Tibial nerve (tissue), 4 donors: ENCODE measurements at places on chromosomes 1 and 21.

DNA sequence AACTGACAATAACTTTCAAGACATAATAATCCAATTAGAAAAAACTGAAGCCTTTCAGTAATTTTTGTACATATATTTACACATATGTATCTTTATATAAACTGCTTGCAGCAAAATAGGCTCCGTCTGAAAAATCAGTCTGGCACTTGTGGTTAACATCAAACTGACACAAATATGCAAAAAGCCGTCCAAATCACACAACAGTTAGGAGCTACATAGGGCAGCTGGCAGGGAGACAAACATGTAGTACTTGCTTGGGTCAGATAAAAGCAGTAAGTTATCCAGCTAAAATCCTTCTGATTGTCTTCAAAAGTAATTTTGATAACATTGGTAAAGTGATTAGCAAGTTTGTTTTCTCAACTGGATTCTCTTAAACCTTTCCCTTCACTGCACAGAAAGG, 14.7 kb upstream of the GUCA2A start:
- no peak overlapping the region for H3K27ac ChIP-seq
- no peaks in the 10 kb centered on the region for H3K4me1 ChIP-seq
- no peak overlapping the region for H3K4me3 ChIP-seq
- no peaks in the 10 kb centered on the region for H3K27me3 ChIP-seq
- peaks cover 26% of the 10 kb centered on the region for H3K36me3 ChIP-seq

DNA sequence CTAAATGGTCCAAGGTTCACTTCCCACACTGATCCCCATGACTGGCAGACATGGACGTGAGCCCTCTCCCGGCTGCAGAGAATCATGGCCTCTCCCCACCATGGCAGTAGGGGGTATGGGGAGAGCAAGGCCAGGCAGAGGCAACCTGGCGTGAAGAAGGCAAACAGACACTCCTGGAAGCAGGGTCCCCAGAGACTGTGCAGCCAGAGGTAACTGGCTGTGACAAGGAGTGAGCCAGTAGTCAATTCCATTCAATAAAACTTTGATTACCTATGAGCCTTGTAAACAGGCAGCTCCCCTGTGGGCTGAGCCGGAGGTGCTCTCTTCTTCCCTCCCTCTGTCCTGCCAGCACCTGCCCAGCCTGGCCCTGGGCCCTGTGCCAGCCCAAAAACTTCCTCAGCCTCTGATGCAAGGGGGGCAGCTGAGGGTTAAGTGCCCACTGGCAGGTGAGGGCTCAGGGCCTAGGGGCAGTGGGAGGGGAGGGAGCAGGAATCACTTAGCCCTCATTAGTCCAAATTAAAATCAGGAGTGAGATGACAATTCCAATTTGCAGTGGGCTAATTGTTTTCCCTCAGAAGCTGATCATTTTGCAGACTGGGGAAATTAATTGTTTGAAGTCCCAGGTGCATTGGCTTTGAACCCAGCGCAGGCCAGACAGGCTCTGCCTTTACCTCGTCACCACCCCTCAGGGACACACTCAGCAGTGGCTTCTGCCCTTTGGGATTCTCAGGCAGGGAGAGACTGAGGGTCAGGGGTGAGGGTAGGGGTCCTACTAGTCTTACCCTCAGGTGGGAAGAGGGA, 35.6 kb downstream of the LRRN2 start:
- no peak overlapping the region for H3K27ac ChIP-seq
- peaks cover 17% of the 10 kb centered on the region for H3K27me3 ChIP-seq
- DNase-seq: no peak
- H3K4me3 ChIP-seq: no peak overlapping the region

- no peaks in the 10 kb centered on the region for H3K36me3 ChIP-seq
- no peak for DNase-seq
- no peaks in the 10 kb centered on the region for H3K4me1 ChIP-seq
- no peak overlapping the region for H3K4me3 ChIP-seq
Measured at GRCh38 chr1:34591751-34592629, 162.9 kb upstream of the GJB5 start.

- H3K36me3 ChIP-seq: no peaks in the 10 kb centered on the region
- peaks cover 69% of the 10 kb centered on the region for H3K4me1 ChIP-seq
- H3K4me3 ChIP-seq: no peak overlapping the region
- H3K27ac ChIP-seq: no peak overlapping the region
- no peak for DNase-seq
Measured at GRCh38 chr1:208207388-208208131, 36.6 kb downstream of the PLXNA2 start.

GRCh38 chr21:33844104-33844889, 71.3 kb downstream of the ATP5PO start:
- peaks cover 6% of the 10 kb centered on the region for H3K36me3 ChIP-seq
- H3K27ac ChIP-seq: peak overlapping the region; percentile 24
- H3K27me3 ChIP-seq: no peaks in the 10 kb centered on the region
- H3K4me1 ChIP-seq: peaks cover 16% of the 10 kb centered on the region

GRCh38 chr21:46265736-46266525, 19.5 kb downstream of the MCM3AP start:
- no peak overlapping the region for H3K27ac ChIP-seq
- no peaks in the 10 kb centered on the region for H3K27me3 ChIP-seq
- H3K36me3 ChIP-seq: no peaks in the 10 kb centered on the region
- no peaks in the 10 kb centered on the region for H3K4me1 ChIP-seq
- H3K4me3 ChIP-seq: no peak overlapping the region

GRCh38 chr1:115757326-115757725, 11.2 kb downstream of the CASQ2 start:
- H3K27ac ChIP-seq: no peak overlapping the region
- no peaks in the 10 kb centered on the region for H3K27me3 ChIP-seq
- no peaks in the 10 kb centered on the region for H3K36me3 ChIP-seq

GRCh38 chr1:86703696-86704457, 499 bp upstream of the SH3GLB1 start:
- peak; percentile 32 for DNase-seq
- H3K36me3 ChIP-seq: no peaks in the 10 kb centered on the region
- H3K27ac ChIP-seq: peak overlapping the region; percentile 99
- H3K27me3 ChIP-seq: no peaks in the 10 kb centered on the region

GRCh38 chr1:111030590-111030989, 66.9 kb upstream of the LRIF1 start:
- no peak overlapping the region for H3K4me3 ChIP-seq
- H3K4me1 ChIP-seq: no peaks in the 10 kb centered on the region
- no peak for DNase-seq
- H3K27ac ChIP-seq: no peak overlapping the region
- H3K27me3 ChIP-seq: no peaks in the 10 kb centered on the region

DNA sequence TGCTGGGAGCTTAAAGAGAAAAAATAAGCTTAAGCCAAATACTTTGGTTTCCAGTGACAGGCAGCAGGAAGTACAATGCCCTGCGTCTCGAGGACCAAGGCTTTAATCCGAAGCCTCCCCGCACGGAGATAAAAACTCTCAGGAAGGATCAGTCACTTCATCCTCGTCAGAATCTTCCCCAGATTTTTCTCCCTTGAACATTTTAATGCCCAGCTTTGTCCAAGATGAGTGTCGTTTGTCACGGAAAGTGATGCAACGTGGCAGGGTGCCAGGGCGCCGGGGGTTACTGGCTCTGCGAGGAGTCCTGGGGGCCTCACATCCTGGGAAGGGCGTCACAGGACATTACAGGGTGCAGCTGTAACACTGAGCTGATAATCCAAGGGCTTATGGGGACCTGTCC, 25.2 kb upstream of the PCBP3 start:
- H3K27ac ChIP-seq: no peak overlapping the region
- no peaks in the 10 kb centered on the region for H3K4me1 ChIP-seq
- peaks cover 29% of the 10 kb centered on the region for H3K27me3 ChIP-seq

GRCh38 chr1:188708795-188709535, 1768.7 kb downstream of the BRINP3 start:
- no peaks in the 10 kb centered on the region for H3K27me3 ChIP-seq
- no peak overlapping the region for H3K27ac ChIP-seq
- DNase-seq: no peak

DNA sequence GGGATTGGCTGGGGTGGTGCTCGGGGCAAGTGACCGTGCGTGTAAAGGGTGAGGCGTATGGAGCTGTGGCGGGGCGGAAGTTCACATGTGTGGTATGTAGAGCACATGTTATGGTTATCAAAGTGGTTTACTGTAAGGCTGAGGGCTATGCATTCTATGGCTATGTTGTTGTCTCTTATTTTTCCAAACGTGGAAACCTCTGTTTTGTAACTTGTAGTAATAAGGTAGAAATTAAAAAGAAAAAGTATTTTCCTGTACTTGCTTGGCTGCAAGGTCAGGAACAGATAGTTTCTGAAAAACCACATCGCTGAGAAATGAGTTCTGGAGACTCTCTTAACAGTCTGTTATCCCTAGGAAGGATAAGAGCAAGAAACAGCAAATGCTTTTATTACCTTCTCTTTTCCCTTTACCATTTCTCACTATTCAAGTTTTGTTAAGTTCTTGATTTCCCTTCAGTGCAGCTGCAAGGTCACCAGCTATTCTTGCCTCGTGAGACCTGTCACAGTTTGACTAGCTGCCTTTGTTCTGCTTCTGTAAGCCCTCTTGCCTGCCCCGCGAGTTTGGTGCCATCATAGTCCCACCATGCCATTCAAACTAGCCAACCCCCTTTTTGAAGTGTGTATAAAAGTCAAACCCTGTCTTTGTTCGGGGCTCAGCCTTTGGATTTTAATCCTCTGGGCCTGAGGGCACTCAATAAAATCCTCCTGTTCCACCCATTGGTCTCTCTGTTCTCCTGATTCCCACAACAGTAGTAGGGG, 9.5 kb downstream of the RNU1-2 start:
- no peaks in the 10 kb centered on the region for H3K36me3 ChIP-seq
- H3K4me3 ChIP-seq: peak overlapping the region; percentile 48
- H3K4me1 ChIP-seq: peaks cover 19% of the 10 kb centered on the region
- H3K27me3 ChIP-seq: no peaks in the 10 kb centered on the region

GRCh38 chr1:2810899-2811532, 9.5 kb upstream of the TTC34 start:
- no peak overlapping the region for H3K27ac ChIP-seq
- no peak for DNase-seq
- H3K36me3 ChIP-seq: no peaks in the 10 kb centered on the region
- no peaks in the 10 kb centered on the region for H3K27me3 ChIP-seq
- peaks cover 16% of the 10 kb centered on the region for H3K4me1 ChIP-seq

GRCh38 chr1:95321531-95321930, 87.5 kb downstream of the RWDD3 start:
- no peak overlapping the region for H3K27ac ChIP-seq
- H3K27me3 ChIP-seq: no peaks in the 10 kb centered on the region
- H3K4me3 ChIP-seq: no peak overlapping the region

GRCh38 chr1:95407886-95408291, 173.9 kb downstream of the RWDD3 start:
- H3K4me3 ChIP-seq: no peak overlapping the region
- H3K27ac ChIP-seq: no peak overlapping the region
- no peak for DNase-seq
- peaks cover 9% of the 10 kb centered on the region for H3K4me1 ChIP-seq

- no peaks in the 10 kb centered on the region for H3K27me3 ChIP-seq
- H3K27ac ChIP-seq: peak overlapping the region; percentile 32
- no peak overlapping the region for H3K4me3 ChIP-seq
Measured at GRCh38 chr1:166080967-166081870, 85.6 kb downstream of the FAM78B start.

- peaks cover 100% of the 10 kb centered on the region for H3K27me3 ChIP-seq
- no peaks in the 10 kb centered on the region for H3K36me3 ChIP-seq
- peaks cover 95% of the 10 kb centered on the region for H3K4me1 ChIP-seq
- no peak for DNase-seq
- no peak overlapping the region for H3K27ac ChIP-seq
- H3K4me3 ChIP-seq: no peak overlapping the region
Measured at GRCh38 chr1:197915862-197916499, 1.2 kb upstream of the LHX9 start.

DNA sequence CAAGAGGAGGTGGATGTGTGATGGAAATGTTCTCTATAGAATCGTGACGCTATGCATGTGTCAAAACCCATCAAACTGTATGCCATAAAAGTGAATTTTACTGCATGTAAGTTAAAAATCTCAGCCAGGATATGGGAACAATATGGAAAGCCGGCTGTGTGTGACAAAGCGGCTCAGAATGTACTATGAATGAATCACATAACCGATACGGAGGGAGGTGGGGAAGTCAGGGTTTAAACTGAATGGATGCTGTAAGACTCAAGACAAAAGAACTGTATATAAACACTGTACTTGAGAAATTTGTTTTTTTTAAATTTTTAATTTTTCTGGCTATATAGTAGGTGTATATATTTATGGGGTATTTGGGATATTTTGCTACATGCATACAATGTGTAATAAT, 111.6 kb upstream of the PDE4B start:
- H3K4me1 ChIP-seq: no peaks in the 10 kb centered on the region
- H3K27me3 ChIP-seq: no peaks in the 10 kb centered on the region
- no peak for DNase-seq
- no peak overlapping the region for H3K4me3 ChIP-seq

GRCh38 chr1:942864-943533, 16.1 kb downstream of the NOC2L start:
- no peak overlapping the region for H3K4me3 ChIP-seq
- peaks cover 3% of the 10 kb centered on the region for H3K36me3 ChIP-seq
- H3K27ac ChIP-seq: no peak overlapping the region
- H3K4me1 ChIP-seq: no peaks in the 10 kb centered on the region

DNA sequence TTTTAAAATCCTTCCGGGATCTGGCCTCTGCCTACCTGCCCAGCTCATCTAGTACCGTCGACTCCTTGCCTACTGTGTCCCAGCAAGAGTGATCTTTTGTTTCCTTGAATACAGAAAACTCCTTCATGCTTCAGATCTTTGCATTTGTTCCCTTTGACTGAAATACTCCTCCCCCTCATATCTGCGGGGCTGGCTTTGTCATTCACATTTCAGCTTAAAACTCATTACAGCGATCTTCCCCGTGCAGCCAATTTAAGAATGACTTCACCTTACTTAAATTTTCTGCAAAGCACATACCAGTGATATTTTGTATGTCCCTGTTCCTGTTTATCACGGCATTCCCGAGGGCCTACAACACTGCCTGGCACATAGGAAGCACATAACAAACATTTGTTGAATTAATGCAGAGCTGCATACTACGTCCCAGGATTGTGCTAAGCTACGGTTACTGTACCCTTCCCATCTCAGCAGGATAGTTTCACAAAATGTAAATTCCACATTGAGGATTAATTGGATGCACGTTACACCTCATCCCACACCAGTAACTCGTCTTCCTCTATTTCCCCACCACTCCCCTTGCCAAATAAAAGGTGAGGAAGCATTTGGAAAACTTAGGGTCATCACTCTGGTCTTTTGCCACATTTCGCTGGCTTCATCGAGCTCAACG, 837 bp upstream of the DESI2 start:
- H3K4me3 ChIP-seq: peak overlapping the region; percentile 46
- DNase-seq: no peak
- no peaks in the 10 kb centered on the region for H3K27me3 ChIP-seq
- peaks cover 20% of the 10 kb centered on the region for H3K4me1 ChIP-seq

- DNase-seq: no peak
- no peak overlapping the region for H3K4me3 ChIP-seq
- H3K4me1 ChIP-seq: no peaks in the 10 kb centered on the region
- no peaks in the 10 kb centered on the region for H3K27me3 ChIP-seq
- no peaks in the 10 kb centered on the region for H3K36me3 ChIP-seq
Measured at GRCh38 chr1:232667778-232668165, 37.8 kb upstream of the SIPA1L2 start.

DNA sequence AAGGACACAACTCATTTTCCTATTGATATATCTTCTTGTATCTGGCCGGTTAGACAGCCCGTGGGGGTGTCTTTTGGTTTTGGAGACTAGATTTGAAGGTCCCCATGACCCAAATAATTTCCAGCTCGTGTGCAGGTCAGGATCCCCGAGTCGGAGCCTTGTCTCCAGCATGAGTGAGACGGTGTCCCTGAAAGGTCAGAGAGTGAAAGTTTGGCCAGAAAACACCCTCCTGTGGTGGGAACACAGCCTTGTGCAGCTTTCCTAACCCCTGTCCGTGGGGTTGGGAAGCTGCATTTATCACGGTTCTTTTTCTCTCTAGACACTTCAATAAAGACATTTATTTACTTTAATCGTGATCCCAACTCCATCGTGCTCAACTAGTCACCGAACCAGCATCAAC, 17.6 kb downstream of the COQ8A start:
- H3K27me3 ChIP-seq: no peaks in the 10 kb centered on the region
- H3K4me3 ChIP-seq: no peak overlapping the region
- H3K4me1 ChIP-seq: no peaks in the 10 kb centered on the region
- no peak overlapping the region for H3K27ac ChIP-seq
- H3K36me3 ChIP-seq: peaks cover 14% of the 10 kb centered on the region
